Placental epithelial cell (primary cell): ENCODE measurements at places on chromosomes 6 and 20. TPM values are rescaled to one million over a fixed set of nuclear protein-coding genes. Genes with fewer than 3 reads are reported as not detected.

The DLL1 gene
- under 0.01 TPM in 1 of 2 replicates, not detected in the other for total RNA-seq

The IL17F gene
- total RNA-seq = not detected in 2 replicates

The LAMA4 gene
- 0.22 and 1.2 TPM in 2 replicates for total RNA-seq

The TCF21 gene
- not detected in 2 replicates for total RNA-seq

The TINAG gene
- not detected in 2 replicates for total RNA-seq

The DDAH2 gene
- total RNA-seq = 120 and 147 TPM in 2 replicates

The RUNX2 gene
- 1.6 and 5.0 TPM in 2 replicates for total RNA-seq

The HLA-DPB1 gene
- total RNA-seq = 46.8 and 57.7 TPM in 2 replicates

The HSPA1L gene
- total RNA-seq = 0.11 and 1.6 TPM in 2 replicates

The ZBTB12 gene
- total RNA-seq = 2.9 and 4.7 TPM in 2 replicates

The SRMS gene
- total RNA-seq = not detected in 2 replicates

The AIF1 gene
- not detected in 2 replicates for total RNA-seq

The B3GALT4 gene
- 29.3 and 38.5 TPM in 2 replicates for total RNA-seq

The CARMIL1 gene
- 64.4 and 68.7 TPM in 2 replicates for total RNA-seq

The CCN6 gene
- not detected in 2 replicates for total RNA-seq

The TGM3 gene
- not detected in 2 replicates for total RNA-seq

The TSBP1 gene
- total RNA-seq = not detected in 2 replicates

The ANKRD66 gene
- not detected in 2 replicates for total RNA-seq

The CGA gene
- not detected in 2 replicates for total RNA-seq

The TRIM31 gene
- under 0.01 and 0.11 TPM in 2 replicates for total RNA-seq
